ENCODE measurements at places on chromosomes 1 and 21.

DNA sequence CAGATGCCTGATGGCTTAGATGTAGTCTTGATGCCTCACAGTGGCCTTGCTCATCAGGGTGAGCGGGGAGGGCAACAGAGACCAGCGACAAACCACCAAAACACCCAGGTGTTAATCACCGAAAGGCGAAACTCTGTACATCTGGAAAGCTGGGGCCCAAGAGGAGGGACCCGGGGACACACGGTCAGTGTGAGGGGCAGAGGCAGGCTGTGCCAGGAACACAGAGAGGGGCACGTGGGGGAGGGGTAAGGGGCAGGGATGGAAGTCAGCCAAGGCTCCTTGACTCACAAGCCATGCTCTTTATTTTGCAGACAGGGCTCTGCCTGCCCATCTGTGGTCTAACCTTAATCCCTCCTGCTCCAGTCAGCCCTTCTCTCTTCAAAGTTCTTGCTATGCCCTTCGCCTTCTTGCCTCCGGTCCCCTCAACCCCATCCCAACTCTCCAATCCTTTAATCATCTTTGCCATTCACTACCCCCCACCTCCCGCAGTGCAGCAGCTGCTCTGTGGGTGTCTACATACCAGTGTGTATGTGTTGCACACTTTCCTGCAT is 4.3 kb downstream of the MEF2D start:
- H3K4me1 ChIP-seq = peaks cover 78% of the 10 kb centered on the region
- H3K27me3 ChIP-seq = no peaks in the 10 kb centered on the region
- no peak overlapping the region for H3K27ac ChIP-seq

DNA sequence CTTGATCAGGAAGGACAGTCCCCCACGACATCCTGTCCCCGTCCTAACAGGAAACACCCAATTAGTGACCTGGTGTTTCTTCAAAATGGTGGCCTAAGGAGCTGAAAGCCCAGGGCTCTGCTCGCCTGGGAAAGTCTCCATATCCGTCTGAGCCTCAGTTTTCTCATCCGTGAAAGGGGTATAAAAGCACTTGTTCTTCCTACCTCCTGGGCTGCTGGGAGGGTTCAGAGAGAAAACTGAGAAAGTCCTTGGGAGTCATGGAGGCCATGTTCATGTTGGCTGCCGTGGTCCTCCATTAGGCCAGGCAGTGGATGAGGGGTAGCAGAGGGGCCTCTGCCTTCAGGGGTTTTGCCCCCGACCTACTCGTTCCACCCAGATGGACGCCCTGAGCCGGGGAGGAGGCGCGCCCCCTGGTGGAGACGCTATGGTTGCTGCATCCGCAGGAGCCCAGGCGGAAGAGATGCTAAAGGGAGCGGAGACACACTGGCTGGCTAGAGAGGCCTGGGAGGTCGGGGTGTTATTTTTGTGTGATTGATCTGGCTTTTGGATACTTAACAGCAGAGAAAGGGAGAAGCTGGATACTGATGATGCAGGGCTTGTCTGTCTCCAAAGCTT is 113.5 kb downstream of the PRDM2 start:
- H3K4me1 ChIP-seq = peaks cover 12% of the 10 kb centered on the region
- H3K27me3 ChIP-seq = peaks cover 8% of the 10 kb centered on the region
- no peak overlapping the region for H3K4me3 ChIP-seq
- peak overlapping the region; percentile 39 for H3K27ac ChIP-seq
- peak; percentile 76 for DNase-seq

GRCh38 chr21:35929901-35930300 is 130.4 kb downstream of the SETD4 start:
- H3K27ac ChIP-seq = no peak overlapping the region
- DNase-seq = no peak
- peaks cover 15% of the 10 kb centered on the region for H3K4me1 ChIP-seq
- H3K27me3 ChIP-seq = peaks cover 3% of the 10 kb centered on the region
- no peak overlapping the region for H3K4me3 ChIP-seq

DNA sequence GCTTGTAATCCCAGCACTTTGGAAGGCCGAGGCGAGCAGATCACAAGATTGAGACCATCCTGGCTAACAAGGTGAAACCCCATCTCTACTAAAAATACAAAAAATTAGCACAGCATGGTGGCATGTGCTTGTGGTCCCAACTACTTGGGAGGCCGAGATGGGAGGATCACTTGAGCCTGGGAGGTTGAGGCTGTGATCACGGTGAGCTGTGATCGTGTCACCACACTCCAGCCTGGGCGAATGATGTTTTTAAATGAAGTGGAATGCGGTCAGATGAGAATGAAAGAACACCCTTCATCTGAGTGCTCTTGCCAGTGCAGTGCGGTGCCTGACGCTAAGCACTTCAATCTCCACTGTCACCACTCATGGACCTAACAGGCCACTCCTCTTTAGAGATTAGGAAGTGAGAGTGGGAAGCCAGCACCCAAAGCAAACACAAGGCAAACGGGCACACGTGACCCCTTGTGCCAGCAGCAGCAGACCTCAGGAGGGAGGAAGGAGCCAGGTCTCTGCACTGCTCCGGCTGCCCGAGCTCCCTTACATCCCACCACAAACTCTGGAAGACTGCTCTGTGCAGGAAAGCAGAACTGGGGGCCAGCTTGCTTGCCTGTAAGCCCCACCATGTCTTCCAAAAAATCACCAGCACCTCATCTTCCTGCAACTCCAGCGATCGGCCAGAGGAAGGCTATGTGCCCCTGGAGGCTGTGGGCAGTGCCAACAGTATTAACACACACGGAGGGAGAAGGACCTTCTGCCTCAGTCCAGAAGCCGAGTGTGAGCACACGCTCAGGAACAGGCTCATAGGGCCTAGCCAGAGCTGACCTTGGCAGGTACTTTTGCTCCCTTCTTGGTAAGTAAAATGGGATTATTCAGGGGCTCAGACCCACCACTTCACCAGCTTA is 9.7 kb downstream of the CTNNBIP1 start:
- H3K36me3 ChIP-seq = peaks cover 5% of the 10 kb centered on the region
- H3K27me3 ChIP-seq = no peaks in the 10 kb centered on the region
- peak overlapping the region; percentile 48 for H3K27ac ChIP-seq
- H3K4me1 ChIP-seq = peaks cover 19% of the 10 kb centered on the region

DNA sequence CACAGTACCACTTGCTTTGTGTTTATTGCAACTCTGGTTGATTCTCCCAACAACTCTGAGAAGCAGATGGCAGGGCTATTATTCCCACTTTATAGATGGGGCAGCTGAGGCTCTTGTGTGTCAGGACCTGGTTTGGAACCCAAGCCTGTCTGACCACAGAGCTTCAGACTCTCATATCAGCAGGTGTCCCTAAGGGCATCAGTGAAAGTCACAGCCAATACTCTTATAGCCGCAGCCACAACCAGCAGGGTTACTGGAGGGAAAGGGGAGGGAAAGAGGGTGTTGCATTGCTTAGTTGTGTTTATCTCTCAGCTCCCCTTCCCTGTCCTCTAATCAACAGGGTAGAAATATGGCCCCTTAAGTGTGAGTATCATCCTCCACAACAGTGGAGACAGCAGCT is 304.0 kb downstream of the RRAGC start:
- H3K27ac ChIP-seq = no peak overlapping the region
- H3K4me1 ChIP-seq = peaks cover 71% of the 10 kb centered on the region
- no peak for DNase-seq
- H3K36me3 ChIP-seq = no peaks in the 10 kb centered on the region

DNA sequence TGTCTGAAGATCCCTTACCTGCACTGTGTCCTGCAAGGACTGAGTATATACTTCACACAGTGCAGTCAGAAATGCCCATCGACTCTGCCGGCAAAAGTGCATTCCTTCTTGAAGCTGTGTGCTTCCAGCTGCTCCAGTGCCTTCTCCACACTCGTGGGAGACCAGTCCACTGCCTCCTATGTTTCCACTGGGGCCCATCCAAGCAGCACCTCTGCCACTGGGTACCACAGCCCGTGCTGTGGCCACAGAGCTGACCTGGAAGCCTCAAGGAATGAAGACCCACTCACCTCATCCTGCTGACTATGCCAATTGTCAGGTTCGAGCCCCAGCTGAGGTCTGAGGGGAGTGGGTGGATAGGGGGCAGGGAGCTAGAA is 108.1 kb downstream of the GDAP2 start:
- H3K4me3 ChIP-seq = no peak overlapping the region
- no peak for DNase-seq
- no peak overlapping the region for H3K27ac ChIP-seq
- H3K36me3 ChIP-seq = no peaks in the 10 kb centered on the region

DNA sequence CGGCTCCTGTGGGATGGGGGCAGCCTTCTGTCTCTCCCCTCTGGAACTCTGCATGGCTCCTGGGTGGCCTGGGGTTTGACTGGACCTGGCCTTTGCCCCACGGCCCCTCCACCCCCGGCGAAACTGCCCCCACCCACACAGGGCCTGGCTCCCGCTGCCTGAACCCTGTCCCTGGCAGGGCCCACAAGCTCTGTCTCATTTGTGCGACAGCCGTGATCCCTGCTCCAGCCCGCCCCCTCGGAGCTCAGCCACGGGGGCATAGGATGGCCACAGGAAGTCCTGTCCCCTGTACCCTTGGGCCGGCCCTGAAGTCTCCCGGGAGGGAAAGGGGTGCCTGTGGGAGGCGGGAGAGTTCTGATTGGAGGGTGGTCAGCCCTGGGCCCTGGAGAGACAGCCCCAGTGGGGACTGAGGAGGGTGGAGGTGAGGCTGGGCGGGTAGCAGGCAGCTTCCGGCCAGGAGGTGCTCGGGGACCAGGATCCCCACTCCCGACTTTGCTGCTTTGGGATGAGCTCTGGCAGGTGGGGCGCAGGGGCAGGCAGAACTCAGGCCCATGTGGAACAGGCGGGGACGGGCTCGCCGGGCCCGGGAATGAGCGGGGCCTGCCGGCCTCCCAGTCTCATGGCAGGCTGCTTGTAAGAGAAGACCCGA is 45.1 kb downstream of the SLX9 start:
- peaks cover 42% of the 10 kb centered on the region for H3K4me1 ChIP-seq
- H3K27ac ChIP-seq = no peak overlapping the region
- H3K4me3 ChIP-seq = no peak overlapping the region
- no peak for DNase-seq
- no peaks in the 10 kb centered on the region for H3K36me3 ChIP-seq
- no peaks in the 10 kb centered on the region for H3K27me3 ChIP-seq

GRCh38 chr1:206633708-206634121 is 1.6 kb upstream of the DYRK3 start:
- DNase-seq = no peak
- no peak overlapping the region for H3K27ac ChIP-seq
- peaks cover under 1% of the 10 kb centered on the region for H3K36me3 ChIP-seq
- peaks cover 6% of the 10 kb centered on the region for H3K27me3 ChIP-seq

GRCh38 chr1:40944326-40944725 is 35.2 kb upstream of the CTPS1 start:
- H3K27me3 ChIP-seq = peaks cover 3% of the 10 kb centered on the region
- H3K36me3 ChIP-seq = no peaks in the 10 kb centered on the region
- H3K4me1 ChIP-seq = peaks cover 5% of the 10 kb centered on the region

DNA sequence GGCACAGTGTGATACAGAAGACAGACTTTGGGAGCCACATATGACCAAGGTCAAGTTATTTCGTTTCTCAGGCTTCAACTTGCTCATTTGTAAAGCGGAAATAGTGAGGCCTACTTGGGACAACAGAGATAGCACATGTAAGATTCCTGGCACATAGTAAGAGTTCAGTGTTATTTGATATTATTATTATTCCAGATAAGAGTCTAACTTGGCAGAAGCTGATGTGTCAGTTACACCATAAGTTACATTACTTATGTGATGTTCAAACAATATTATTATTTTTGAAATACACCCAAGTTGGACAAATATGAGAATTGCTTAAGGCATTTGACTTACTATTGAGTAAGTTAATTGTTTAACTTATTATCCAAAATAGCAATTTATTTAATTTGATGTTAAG is 10.2 kb upstream of the CYP4X1 start:
- H3K27ac ChIP-seq = no peak overlapping the region
- H3K4me3 ChIP-seq = no peak overlapping the region
- peaks cover 21% of the 10 kb centered on the region for H3K27me3 ChIP-seq
- no peaks in the 10 kb centered on the region for H3K4me1 ChIP-seq
- DNase-seq = no peak

GRCh38 chr21:34968414-34969333 is 80.4 kb downstream of the RUNX1 start:
- H3K36me3 ChIP-seq = no peaks in the 10 kb centered on the region
- peaks cover 16% of the 10 kb centered on the region for H3K4me1 ChIP-seq
- H3K4me3 ChIP-seq = no peak overlapping the region
- H3K27ac ChIP-seq = no peak overlapping the region
- DNase-seq = no peak

- DNase-seq = no peak
- no peaks in the 10 kb centered on the region for H3K36me3 ChIP-seq
- peaks cover 2% of the 10 kb centered on the region for H3K27me3 ChIP-seq
- H3K4me1 ChIP-seq = peaks cover 60% of the 10 kb centered on the region
- H3K4me3 ChIP-seq = peak overlapping the region; percentile 96
Observed at GRCh38 chr1:117365350-117366176, 1.7 kb upstream of the MAN1A2 start.

- peaks cover 28% of the 10 kb centered on the region for H3K36me3 ChIP-seq
- H3K4me3 ChIP-seq = no peak overlapping the region
- no peak for DNase-seq
- H3K27me3 ChIP-seq = peaks cover 5% of the 10 kb centered on the region
Observed at GRCh38 chr21:34008618-34009017, 64.8 kb upstream of the MRPS6 start.

- H3K27me3 ChIP-seq = no peaks in the 10 kb centered on the region
- peaks cover 68% of the 10 kb centered on the region for H3K36me3 ChIP-seq
- no peak overlapping the region for H3K4me3 ChIP-seq
- peaks cover 12% of the 10 kb centered on the region for H3K4me1 ChIP-seq
- H3K27ac ChIP-seq = peak overlapping the region; percentile 22
Observed at GRCh38 chr1:52063192-52063591, 7.1 kb downstream of the BTF3L4 start.

GRCh38 chr1:110083866-110084226 is 13.4 kb upstream of the ALX3 start:
- peaks cover 32% of the 10 kb centered on the region for H3K4me1 ChIP-seq
- peaks cover 95% of the 10 kb centered on the region for H3K27me3 ChIP-seq
- peak; percentile 38 for DNase-seq
- H3K4me3 ChIP-seq = peak overlapping the region; percentile 39
- H3K36me3 ChIP-seq = no peaks in the 10 kb centered on the region

DNA sequence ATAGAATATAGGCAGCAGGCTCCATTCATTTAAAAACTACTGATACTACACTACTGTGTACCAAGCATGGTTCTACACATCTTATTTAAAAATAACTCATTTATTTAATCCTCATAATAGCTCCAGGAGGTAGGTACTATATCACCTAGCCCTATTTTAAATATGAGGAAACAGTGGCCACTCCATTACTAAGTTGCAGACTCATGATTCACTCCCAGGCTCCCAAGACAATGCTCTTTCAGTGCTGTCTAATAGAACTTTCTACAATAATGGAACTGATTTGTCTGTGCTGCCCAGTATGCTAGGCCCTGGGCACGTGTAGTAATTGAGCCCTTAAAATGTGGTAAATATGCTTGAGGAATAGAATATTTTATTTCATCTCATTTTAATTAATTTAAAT is 357.1 kb downstream of the LTN1 start:
- no peak for DNase-seq
- no peak overlapping the region for H3K27ac ChIP-seq
- no peaks in the 10 kb centered on the region for H3K36me3 ChIP-seq

DNA sequence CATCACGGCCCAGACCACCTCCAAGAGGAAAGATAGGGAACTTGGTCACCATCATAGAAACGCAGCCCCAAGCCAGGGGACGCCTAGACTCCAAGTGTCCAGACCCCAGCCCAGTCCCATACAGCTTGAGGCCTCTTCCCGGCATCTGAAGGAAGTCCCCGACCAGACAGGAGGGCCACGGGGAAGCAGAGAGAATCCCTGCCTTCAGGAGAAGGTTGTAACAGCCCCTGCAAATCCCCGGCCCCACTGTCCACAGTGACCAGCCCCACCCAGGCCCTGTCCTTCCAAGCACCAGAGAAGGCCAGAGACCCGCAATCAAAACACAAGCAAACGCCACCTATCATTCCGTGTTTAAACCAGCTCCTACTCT is 1.7 kb downstream of the SLC19A1 start:
- DNase-seq = no peak
- H3K27ac ChIP-seq = no peak overlapping the region
- no peaks in the 10 kb centered on the region for H3K27me3 ChIP-seq
- peak overlapping the region; percentile 83 for H3K4me3 ChIP-seq
